ENCODE measurements at places on chromosomes 16 and 17. TPM values are rescaled to one million over a fixed set of nuclear protein-coding genes. Genes with fewer than 3 reads are reported as not detected.

KRT13 gene
- total RNA-seq = not detected

GRCh38 chr17:68821860-68822696 is 133.1 kb downstream of the ABCA8 start:
- H3K27me3 ChIP-seq = no peaks in the 10 kb centered on the region
- H3K36me3 ChIP-seq = peaks cover 7% of the 10 kb centered on the region
- no peak overlapping the region for H3K4me3 ChIP-seq
- no peak for DNase-seq

- H3K4me1 ChIP-seq = peaks cover 12% of the 10 kb centered on the region
- no peak overlapping the region for H3K4me3 ChIP-seq
- peaks cover under 1% of the 10 kb centered on the region for H3K36me3 ChIP-seq
- DNase-seq = no peak
Observed at GRCh38 chr16:53219795-53220454, 165.1 kb downstream of the CHD9 start.

DNA sequence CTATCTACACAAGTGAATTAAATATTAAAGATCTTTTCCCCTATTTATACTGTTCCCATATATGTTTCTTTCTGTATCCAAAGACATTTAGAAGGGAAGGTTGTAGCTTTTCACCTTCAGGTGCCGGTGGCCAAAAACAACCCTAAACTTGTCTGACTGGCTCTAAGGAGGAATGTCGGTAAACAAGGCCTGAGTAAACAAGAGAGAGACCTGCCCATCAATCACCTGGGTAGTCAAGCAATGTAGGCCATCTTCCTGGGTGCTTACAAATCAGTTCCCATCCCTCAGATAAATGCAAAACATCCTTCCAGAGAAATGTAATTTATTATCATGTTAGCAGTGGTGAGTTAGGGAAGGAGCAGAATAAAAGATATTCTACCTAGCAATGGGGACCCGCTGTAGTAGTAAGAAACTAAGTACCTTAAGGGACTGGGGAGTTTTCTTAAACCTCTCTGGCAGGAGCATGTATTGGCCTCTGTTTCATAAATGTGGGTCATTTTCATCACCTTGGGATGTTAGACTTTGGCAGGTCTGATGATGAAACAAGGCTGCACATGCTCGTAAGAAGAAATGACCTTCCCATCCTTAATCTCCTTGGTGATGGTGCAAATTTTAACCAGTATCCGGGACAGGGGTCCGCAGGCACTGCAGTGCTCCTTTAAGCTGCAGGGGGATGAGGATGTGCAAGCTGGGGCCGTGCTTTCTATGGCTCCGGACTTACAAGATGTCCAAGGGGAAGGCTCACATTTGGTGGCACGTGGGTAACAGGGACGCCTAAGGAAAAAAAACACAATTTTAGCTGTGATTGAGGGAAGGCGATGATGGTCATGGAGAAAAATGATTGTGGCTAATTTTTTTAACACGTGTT is 8.4 kb downstream of the KRT39 start:
- H3K36me3 ChIP-seq = no peaks in the 10 kb centered on the region
- no peak overlapping the region for H3K27ac ChIP-seq
- H3K4me1 ChIP-seq = peaks cover 5% of the 10 kb centered on the region
- DNase-seq = no peak

TEX19 gene
- total RNA-seq = 0.23 TPM

ZNF469 gene
- total RNA-seq = 0.52 TPM

GRCh38 chr17:47952171-47953021 is 5.3 kb downstream of the PRR15L start:
- H3K4me1 ChIP-seq = peaks cover 19% of the 10 kb centered on the region
- no peaks in the 10 kb centered on the region for H3K36me3 ChIP-seq
- no peaks in the 10 kb centered on the region for H3K27me3 ChIP-seq
- H3K27ac ChIP-seq = no peak overlapping the region
- H3K4me3 ChIP-seq = no peak overlapping the region

ELMO3 gene
- total RNA-seq = 4.5 TPM

ZNF750 gene
- total RNA-seq = not detected

GRCh38 chr17:7293159-7293558 is 1.3 kb downstream of the YBX2 start:
- H3K4me3 ChIP-seq = peak overlapping the region; percentile 52
- H3K36me3 ChIP-seq = no peaks in the 10 kb centered on the region
- H3K27me3 ChIP-seq = peaks cover 70% of the 10 kb centered on the region
- H3K4me1 ChIP-seq = peaks cover 21% of the 10 kb centered on the region

DNA sequence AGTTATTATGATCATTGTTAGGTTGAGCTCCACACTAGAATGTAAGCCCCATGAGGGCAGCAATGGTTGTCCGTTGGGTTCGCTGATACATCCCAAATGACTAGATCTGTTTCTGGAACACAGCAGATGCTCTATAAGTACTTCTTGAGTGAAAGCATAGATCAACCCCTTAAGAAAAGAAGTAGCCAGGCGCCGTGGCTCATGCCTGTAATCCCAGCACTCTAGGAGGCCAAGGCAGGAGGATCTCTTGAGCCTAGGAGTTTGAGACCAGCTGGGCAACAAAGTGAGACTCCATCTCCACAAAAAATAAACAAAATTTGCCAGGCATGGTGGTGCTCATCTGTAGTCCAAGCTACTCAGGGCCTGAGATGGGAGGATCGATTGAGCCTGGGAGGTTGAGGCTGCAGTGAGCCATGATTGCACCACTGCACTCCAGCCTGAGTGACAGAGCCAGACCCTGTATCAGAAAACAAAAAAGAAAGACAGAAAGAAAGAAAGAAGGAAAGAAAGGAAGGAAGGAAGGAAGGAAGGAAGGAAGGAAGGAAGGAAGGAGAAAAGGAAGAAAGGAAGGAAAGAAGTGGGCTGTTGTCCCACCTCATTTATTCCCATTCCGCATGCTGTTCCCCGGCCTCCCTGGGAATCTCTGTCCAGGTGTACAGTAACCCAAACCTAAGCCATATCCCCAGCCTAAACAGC is 54.4 kb upstream of the RPL38 start:
- no peaks in the 10 kb centered on the region for H3K36me3 ChIP-seq
- no peaks in the 10 kb centered on the region for H3K4me1 ChIP-seq
- H3K27ac ChIP-seq = no peak overlapping the region
- no peak for DNase-seq

GRCh38 chr17:49069585-49070273 is 62.8 kb upstream of the B4GALNT2 start:
- H3K27ac ChIP-seq = no peak overlapping the region
- no peak for DNase-seq
- H3K4me3 ChIP-seq = no peak overlapping the region
- H3K27me3 ChIP-seq = peaks cover 7% of the 10 kb centered on the region

- DNase-seq = no peak
- H3K4me3 ChIP-seq = no peak overlapping the region
- peaks cover 3% of the 10 kb centered on the region for H3K4me1 ChIP-seq
- no peak overlapping the region for H3K27ac ChIP-seq
- H3K36me3 ChIP-seq = peaks cover 2% of the 10 kb centered on the region
Observed at GRCh38 chr16:80836202-80836601, 31.8 kb upstream of the CDYL2 start.

DNA sequence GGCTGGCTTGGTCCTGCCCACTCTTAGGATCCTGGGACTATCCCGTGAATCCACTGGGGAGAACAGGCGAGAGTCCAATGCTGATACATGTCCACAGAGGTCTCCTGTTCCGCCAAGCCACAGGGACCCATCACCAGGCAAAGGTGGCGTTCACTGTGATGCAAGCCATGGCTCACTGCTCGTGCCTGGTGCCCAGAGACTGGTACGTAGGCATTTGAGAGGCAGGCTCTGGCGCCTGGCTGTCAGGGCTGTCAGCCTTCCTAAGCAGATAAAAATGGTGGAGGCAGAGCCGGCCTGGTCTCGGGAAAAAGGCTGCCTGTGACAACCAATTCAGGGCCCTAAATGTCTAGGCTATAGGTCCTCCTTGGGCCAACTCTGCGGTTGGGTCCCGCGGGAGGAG is 2329.0 kb downstream of the TP53TG3F start:
- no peaks in the 10 kb centered on the region for H3K36me3 ChIP-seq
- no peaks in the 10 kb centered on the region for H3K4me1 ChIP-seq
- H3K4me3 ChIP-seq = no peak overlapping the region
- no peak for DNase-seq

DNA sequence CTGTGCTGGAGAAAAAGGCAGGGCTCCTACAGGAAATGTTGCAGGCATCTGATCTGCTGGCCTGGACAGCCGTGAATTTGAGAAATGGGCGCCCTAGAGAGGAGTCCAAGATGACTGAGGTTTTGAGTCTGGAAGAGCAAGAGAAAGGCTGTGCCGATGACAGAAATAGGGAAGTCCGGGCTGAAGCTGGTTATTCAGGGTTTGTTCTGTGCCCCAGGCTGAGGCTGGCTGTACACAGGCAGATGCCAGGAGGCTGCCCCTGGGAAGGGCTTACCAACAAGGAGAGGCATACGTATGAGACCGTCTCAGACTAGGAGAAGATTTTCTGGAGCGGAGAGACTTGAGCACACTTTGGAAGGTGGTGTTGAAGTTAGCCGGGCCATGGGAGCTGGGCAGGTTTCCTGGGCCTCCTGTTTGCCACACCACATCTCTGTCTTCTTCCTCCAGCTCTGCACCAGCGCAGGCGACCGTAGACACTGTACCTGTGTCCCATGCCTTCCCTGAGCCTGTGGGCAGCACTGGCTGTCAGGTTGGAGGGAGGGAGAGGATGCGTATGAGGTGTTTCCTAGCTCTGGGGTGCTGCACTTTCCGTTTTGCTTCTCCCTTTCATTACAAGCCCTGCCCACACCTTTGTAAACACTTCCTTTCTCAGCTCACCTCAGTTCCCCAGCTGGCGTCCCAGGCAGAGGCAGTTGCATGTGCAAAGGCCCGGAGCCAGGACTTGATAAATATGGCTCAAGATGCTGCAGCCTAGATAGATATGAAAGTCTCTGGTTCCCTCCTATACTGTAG is 80.8 kb downstream of the SPECC1 start:
- peaks cover 37% of the 10 kb centered on the region for H3K4me1 ChIP-seq
- H3K27me3 ChIP-seq = no peaks in the 10 kb centered on the region

DNA sequence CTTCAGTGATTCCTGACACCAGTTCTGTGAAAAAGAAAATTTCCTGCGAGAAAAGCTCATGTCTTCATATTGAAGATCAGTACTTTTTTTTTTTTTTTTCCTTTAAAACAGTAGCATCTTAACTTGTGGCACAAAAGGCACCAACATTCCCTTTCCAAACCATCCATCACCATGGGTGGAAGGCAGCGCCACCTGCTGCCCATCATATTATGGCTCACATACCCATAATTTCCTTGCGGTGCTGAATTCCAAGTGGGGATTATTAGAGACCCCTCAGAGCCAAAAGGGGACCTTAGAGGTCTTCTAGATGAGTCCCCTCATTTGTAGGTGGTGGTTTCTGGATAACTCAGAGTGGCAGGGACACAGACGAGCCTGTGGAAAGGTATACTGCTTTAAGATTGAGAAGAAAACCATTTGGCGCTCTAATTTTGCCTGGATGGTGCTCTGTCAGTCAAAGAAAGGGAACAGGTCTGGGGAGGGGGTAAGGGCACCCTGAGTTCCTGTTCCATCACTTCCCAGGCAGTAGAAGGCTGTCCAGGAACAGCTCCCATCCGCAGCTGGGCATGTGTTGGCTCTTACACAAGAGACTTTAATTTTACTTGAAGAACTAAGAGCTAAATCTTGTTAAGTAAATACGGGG is 7.9 kb upstream of the SOST start:
- no peak overlapping the region for H3K4me3 ChIP-seq
- DNase-seq = peak; percentile 62
- no peak overlapping the region for H3K27ac ChIP-seq
- H3K36me3 ChIP-seq = peaks cover 6% of the 10 kb centered on the region
- H3K4me1 ChIP-seq = peaks cover 6% of the 10 kb centered on the region
- H3K27me3 ChIP-seq = no peaks in the 10 kb centered on the region

DNA sequence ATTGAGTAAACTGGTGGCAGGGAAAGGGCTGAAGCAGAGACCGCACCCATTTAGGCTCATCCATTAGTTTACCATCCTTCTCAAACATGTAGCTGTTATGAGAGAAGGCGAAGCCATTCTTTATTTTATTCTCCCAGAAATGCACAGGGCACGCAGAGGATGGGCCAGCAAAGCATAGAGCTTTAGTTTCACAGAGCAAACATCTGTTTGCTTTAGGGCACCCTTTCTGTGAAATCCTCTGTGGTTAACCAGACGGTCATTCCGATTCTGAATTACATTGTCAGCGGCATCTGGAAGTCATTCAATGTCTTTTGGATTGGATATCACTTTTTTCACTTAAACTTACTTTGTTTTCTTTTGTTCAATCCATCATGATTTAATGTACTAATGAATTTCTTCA is 96.0 kb downstream of the TOX3 start:
- no peaks in the 10 kb centered on the region for H3K27me3 ChIP-seq
- no peak overlapping the region for H3K4me3 ChIP-seq
- H3K27ac ChIP-seq = no peak overlapping the region

GRCh38 chr17:28684963-28685362 is 23.0 kb downstream of the SUPT6H start:
- H3K27me3 ChIP-seq = no peaks in the 10 kb centered on the region
- no peak overlapping the region for H3K27ac ChIP-seq
- peaks cover 34% of the 10 kb centered on the region for H3K36me3 ChIP-seq
- H3K4me1 ChIP-seq = no peaks in the 10 kb centered on the region

MRPL27 gene
- total RNA-seq = 70.4 TPM

DNA sequence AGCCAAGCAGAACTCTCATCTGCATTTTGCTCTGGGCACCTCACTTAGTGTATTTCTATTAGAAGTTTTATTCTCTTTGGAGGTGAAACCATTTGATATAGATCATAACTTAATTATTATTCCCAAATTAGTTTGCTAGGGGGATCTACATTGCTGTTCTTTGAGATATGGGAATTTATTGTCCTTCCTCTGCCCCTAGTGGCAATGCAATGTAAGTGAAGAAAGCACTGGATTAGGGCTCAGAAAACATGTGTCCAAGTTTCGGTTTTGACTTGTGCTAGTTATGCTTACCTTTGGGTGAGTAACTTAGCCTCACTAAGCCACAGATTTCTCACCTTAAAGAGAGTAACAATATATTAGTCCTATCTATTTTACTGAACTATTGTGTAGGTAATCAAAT is 2.9 kb downstream of the KRT39 start:
- no peak overlapping the region for H3K27ac ChIP-seq
- no peak for DNase-seq
- H3K4me3 ChIP-seq = no peak overlapping the region
- H3K36me3 ChIP-seq = no peaks in the 10 kb centered on the region

DNA sequence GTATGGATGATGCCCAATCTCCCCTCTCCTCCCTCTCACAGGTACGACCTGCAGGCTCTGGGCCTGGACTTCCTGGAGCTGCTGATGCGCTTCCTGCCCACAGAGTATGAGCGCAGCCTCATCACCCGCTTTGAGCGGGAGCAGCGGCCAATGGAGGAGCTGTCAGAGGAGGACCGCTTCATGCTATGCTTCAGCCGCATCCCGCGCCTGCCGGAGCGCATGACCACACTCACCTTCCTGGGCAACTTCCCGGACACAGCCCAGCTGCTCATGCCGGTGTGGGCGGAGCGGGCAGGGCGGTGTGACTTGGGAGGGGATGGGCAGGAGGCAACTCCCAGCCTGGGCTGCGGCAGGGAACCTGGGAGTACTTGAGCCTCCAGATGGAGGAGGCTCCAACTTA is 18.1 kb downstream of the SPATA32 start:
- DNase-seq = no peak
- peak overlapping the region; percentile 31 for H3K4me3 ChIP-seq
- peaks cover 64% of the 10 kb centered on the region for H3K27me3 ChIP-seq

CD300LG gene
- total RNA-seq = not detected

Measured in neural crest cell (in vitro differentiated cells).